Stomach (tissue), 19 donors: ENCODE measurements at places on chromosomes 2 and 18. TPM values are rescaled to one million over a fixed set of nuclear protein-coding genes. Genes with fewer than 3 reads are reported as not detected.

- no peak overlapping the region for H3K27ac ChIP-seq
- no peak overlapping the region for H3K4me3 ChIP-seq
- peaks cover 11% of the 10 kb centered on the region for H3K4me1 ChIP-seq
Measured at GRCh38 chr2:105321875-105322646, 7.5 kb downstream of the TGFBRAP1 start.

DNA sequence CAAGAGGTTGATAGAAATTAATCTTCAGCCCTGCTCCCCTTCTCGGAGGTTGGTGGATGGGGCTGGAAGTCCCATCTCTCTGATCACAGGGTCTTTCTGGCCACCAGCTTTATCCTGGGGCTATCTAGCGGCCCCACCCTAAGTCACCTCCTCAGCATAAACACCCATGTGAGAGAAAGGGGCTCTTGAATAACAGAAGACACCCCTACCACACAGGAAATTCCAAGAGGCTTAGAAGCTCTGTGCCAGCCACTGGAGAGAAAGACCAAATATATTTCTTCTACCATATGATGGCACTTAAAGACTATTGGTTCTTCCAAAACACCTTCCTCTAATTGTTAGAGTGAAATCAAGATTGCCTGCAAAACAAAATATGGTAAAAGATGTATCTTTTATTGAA lies 219.7 kb downstream of the VAPA start:
- peaks cover 10% of the 10 kb centered on the region for H3K27me3 ChIP-seq
- no peak overlapping the region for H3K27ac ChIP-seq

ELOA2 gene
- not detected for polyA plus RNA-seq

SLC9A4 gene
- polyA plus RNA-seq = 8.9 TPM

HNMT gene
- polyA plus RNA-seq = 65.5 TPM
